ENCODE measurements at places on chromosomes 13 and 19.

DNA sequence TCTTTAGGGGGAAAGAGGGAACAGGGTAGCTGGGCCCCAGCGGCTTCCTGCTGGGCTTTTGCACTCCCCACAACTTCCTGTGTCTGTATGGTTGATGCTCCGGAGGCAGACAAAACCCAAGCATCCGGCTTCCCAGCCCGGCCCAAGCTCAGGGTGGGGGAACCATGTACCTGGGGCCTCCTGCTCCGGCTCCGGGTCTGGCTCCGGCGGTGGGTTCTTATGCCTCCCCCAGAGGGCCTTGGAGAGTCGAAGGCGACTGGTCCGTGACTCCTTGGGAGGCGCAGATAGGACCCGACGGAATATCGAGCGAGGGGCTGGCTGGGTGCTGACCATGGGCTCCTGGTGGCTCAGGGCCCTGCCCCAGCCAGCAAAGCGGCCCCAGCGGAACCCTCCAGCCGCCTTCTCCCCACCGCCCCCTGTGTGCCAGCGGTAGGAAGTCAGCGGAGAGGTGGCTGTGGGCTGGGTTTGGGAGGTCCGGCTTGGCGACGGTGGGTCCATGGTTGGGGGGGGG is 428 bp downstream of the RASAL3 start:
- DNase-seq, result no peak

DNA sequence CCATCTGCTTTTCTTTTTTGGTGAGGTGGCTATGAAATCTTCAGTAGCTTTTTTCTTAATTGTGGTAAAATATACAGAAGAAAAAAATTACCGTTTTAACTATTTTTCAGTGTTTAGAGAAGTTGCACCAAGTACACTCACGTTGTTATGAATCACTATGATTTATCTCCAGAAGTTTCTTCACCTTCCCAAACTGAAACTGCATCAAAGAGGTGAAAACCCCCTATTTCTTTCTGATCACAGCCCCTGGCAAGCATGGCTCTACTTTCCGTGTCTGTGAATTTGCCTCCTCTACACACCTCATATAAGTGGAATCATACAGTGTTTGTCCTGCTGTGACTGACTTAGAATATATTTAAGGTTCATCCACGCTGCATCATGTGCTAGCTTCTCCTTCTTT is 15.6 kb upstream of the SIGLEC10 start:
- DNase-seq, result no peak

GRCh38 chr19:1276628-1277022 is 1.3 kb downstream of the FAM174C start:
- no peak for DNase-seq

DNA sequence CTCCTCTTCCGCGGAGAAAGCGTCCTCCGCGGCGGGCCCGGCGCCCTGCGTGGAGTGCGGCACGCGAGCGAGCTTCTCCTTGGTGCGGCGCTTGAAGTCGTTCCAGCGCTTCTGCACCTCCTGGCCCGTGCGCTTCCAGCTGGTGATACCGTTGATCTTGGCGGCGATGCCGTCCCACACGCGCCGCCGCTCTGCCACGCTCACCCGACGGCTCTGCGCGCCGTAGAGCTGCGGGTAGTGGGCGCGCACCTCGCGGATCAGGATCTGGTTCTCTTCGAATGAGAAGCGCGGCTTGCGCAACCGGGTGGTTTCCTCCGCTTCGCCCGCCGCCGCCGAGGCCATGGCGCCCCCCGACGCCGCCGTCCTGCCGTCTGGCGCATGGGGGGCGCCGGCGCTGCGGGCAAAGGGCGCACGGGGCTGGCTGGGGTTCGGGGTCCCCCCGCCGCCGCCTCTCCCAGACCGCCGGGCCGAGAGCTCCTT is 941 bp downstream of the MYPOP start:
- DNase-seq, result peak; percentile 56

GRCh38 chr19:44723299-44723951 is 24.5 kb downstream of the CEACAM16 start:
- no peak for DNase-seq

- no peak for DNase-seq
These were observed 297.8 kb downstream of the ZNF536 start for GRCh38 chr19:30670011-30670329.

- DNase-seq, result no peak
These were observed 1.9 kb upstream of the CACNG7 start for GRCh38 chr19:53907193-53907581.

DNA sequence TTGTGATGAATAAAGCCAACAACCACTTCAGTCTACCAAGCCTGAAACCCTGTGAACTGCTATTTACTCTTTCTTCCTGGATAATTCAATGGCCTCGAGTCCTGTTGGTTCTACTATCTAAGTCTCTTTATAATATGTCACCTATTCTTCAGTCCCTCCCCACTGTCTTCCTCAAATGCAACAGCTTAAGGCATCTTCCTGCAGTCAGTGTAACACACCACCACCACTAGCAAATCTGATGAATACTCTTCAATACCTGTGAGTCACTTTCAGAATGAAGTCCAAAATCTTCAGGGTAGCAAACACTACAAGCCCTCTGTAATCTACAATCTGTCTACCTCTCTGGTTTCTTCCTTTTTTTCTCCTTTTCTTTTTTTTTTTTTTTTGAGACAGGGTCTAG is 32.9 kb downstream of the ZDHHC20 start:
- no peak for DNase-seq

DNA sequence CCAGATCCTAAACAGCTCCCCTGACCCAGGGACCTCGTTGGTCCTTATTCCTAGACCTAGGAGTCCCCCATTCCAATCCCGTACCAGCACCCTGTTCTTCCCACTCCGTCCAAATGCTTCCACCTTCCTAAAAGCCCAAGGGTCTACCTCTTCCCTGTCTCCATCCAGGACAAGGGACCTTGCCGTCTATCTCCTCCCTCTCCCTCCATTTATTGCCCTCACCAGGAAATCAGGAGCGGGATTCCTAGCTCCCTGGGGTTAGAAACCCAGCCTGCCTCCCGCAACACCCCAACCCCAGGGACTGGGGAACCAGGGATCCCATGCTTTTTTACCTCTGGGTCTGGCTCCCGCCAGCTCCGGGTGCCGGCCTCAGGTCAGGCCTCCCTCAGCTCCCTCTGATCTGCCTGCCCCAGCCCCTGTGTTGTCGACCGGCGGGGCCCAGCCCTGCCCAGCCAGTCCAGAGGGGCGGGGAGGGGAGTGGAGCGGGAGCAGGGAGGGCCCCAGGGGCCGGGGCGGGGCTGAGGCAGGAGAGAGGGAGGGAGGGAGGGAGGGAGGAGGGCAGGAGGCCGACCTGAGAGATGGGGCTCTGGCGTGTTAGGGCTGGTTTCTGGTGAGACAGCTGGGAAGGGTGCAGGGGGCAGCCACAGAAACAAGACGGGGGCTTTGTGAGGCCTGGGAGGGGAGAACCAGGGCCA is at the start of gene B3GNT8:
TSS of gene B3GNT8 (minus strand) at position 423 of the 695 bp plus-strand sequence. CDS start 596 bp downstream, outside the sequence.
- peak; percentile 81 for DNase-seq

- peak; percentile 3 for DNase-seq
These were observed 12.6 kb downstream of the LSM4 start for GRCh38 chr19:18310118-18310909.

GRCh38 chr13:113317031-113317430 is 20.0 kb downstream of the LAMP1 start:
- no peak for DNase-seq

GRCh38 chr13:32164622-32165268 is 133.2 kb downstream of the FRY start:
- DNase-seq, result peak; percentile 20

DNA sequence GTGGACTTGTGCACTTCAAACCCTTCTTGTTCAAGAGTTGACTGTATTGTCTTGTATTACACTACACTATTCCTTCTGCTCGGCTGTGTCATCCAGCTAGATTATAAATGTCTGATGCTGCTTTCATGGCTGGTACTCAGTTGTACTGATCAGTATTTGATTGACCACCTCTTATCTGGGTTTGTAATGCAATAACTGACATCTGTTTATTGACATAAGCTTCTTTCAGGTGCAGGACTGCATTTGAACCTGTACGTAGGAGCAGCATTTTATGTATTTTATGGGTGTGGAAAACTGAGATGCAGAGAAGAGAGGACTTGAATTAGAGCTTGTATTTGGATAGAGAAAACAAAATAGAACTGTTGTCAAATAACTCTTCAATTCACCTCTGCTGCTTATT is 309.2 kb downstream of the FGF9 start:
- no peak for DNase-seq

DNA sequence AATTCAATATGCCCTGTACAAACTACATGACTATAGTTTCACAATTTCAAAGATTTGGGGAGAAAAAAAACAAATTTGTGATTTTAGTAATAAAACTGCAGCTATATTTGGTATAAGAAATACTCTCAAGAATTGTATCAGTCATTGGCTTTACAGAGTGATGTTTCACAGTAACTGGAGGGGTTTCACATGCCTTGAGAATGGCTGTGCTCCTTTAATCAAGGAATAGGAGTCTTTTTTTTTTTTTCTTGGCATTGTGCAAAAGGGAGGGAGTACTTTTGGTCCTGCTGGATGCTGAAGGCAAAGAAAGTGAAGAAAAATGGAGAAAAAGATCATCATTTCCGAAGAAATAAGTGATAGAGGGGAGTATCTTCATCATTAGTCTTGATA is 6.8 kb downstream of the ZNF507 start:
- DNase-seq, result no peak

- DNase-seq, result no peak
These were observed 6.4 kb downstream of the ZNF551 start for GRCh38 chr19:57688011-57688763.

GRCh38 chr13:105370011-105370650 is 1165.3 kb downstream of the EFNB2 start:
- no peak for DNase-seq

- DNase-seq, result no peak
These were observed 636.2 kb downstream of the SLITRK6 start for GRCh38 chr13:85163063-85163462.

DNA sequence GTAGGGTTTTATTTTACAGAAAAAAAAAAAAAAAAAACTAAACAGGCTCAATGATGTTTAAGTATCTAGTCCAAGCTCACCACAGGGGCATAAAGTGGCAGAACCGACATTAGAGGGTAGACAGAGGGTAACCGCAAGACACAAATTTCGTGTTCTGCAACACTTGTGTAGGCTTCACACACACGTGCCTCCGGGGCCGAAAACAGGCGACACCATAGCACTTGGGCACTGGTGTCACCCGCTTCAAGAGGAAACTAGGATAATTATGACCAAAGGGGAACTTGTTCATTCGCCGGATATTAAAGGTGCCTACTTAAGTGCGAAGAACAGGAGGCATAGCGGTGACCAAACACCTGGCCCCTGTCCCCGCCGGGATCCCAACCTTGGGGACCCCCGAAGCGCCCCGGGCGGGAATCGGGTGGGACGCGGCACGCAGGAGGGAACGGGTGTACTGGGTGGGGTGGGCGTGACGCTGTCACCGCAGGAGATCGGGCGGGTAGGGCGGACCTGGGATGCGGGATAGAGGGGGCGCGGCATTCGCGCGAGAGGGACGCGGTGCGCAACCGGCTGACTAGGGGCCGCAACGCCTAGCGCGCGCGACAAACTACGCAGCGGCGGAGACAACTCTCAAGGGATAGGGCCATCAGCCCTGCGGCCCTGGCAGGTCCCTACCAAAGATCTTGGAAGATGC is 558 bp downstream of the MZT1 start:
- DNase-seq, result peak; percentile 45

- DNase-seq, result no peak
These were observed 8.1 kb upstream of the MUC16 start for GRCh38 chr19:9018163-9018875.

DNA sequence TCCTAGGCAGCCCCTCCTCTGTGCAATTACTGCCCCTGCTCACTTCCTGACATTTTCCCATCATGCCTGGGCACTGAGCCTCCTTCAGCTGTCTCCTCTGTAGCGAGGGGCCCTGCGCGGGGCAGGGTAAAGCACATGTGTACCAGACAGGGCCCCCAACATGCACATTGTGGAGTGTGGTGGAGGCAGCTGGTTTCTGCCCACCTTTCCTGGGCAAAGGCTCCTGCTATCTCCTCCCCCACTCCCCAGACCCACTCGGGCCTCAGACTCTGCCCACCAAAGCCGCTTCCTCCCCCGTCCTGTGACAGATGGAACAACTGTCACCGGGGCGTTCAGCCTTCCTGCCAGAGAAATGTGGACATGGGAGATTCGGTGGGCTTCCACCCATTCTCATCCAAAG is 2.9 kb upstream of the KPTN start:
- no peak for DNase-seq

DNA sequence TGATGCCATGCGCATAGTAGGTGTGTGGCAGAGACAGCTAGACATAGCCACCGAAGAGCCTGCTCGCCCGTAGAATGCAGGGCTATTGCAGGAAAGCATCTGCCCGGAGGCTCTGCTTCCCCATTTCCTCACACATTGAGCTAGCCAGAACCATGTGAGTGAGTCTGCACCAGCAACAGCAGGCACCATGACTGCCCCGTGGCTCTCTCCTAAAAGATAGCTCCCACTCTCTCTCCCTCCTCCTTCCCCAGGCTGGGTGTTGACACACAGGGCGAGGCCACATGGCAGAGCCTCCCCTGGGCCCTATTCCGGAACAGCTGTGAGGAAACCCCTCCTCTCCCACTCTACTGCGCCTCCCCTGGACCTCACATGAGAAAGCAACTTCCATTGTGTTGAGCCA is 52.3 kb upstream of the ATP12A start:
- no peak for DNase-seq

- peak; percentile 33 for DNase-seq
These were observed 528 bp upstream of the CHST8 start for GRCh38 chr19:33621065-33621785.

DNA sequence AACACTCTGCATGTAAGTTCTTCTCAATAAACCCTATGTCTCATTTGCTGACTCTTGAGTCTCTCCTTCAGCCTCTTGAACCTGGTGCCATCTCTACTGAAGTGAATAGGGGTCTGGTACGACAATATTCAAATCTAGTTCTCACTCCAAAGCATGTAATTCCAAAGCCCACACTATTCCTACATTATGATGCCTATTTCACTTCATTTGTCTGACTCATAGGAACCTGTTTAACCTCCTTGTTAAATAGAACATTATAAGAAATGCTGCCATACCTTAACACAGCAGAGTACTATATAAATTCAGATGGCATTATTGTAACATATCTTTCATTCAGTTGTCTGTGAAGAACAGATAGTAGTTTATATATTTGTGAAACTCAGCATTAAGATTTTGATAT is 67.1 kb downstream of the STARD13 start:
- DNase-seq, result no peak

GRCh38 chr13:45940061-45940460 is 88.5 kb upstream of the SIAH3 start:
- no peak for DNase-seq

- no peak for DNase-seq
These were observed 13.3 kb upstream of the GNA15 start for GRCh38 chr19:3122512-3122870.

DNA sequence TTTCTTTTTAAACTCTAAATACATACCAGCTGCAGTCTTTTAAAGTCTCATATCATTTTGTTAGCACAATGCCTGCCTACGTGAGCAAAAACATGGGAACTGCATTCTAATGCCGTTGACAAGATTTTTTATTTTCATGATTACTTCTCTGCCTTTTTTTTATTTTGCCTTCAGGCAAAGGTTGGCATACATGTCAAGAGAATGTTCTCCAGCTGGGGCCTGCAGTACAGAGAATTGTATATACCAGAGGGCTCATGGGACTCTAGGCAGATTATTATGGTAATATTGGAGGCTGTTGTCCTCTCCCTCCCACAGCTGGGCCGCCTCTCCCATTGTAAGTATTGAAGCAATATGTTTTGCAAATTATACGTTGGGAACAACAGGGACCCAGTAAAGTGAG is 53.9 kb upstream of the OBI1 start:
- no peak for DNase-seq

Data from AG08396 (cell line).